ENCODE measurements at places on chromosomes 4 and X.

DNA sequence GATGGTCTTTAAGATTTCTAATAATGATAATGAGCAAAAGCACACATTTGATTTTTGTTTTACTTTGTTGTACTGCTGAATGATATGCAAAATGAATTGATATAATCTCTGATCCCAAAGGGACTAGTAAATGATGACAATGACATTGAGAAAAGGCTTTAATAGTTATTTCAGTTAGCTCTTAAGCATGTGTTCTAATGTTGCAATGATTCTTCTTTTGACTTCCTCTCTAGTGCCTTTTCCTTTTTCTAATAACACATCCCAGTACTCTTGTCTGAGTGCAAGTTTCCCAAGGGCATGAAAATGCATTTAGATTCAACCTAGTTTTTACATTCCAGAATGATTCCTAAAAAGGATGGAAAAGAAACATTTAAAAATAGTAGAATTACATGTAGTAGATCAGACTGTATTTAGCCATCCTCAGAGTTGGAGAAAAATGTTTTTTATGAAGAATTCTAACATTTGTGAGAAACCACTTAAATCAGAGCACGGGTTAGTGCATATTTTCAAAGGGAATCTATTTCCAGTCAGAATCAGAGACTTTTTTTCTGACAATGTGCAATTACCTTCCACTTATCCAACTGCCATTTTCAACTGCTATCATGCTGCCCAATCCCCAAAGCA, 508.8 kb downstream of the C4orf33 start:
- DNase-seq: no peak

GRCh38 chr4:30537456-30537855, 182.7 kb upstream of the PCDH7 start:
- no peak for DNase-seq

GRCh38 chrX:39822133-39822748, 275.5 kb downstream of the BCOR start:
- no peak for DNase-seq

DNA sequence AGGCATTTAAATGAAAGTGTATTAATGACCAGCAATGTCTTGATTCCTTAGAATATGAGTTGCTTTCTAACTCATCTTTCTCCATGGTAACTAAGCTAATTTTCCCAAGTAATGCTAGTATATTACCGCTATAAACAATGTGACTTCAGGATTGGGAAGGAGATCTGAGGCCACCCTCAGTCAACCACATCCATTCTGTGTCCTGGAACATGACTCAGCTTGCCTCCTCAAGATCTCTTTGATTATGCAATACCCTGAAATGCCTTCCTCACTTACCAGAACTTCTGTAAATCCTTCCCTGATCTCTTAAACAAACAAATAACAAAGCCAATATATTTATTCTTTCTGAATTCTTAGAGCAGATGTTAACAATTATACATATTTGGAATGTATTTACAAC, 1495.5 kb downstream of the PCDH18 start:
- DNase-seq: no peak

DNA sequence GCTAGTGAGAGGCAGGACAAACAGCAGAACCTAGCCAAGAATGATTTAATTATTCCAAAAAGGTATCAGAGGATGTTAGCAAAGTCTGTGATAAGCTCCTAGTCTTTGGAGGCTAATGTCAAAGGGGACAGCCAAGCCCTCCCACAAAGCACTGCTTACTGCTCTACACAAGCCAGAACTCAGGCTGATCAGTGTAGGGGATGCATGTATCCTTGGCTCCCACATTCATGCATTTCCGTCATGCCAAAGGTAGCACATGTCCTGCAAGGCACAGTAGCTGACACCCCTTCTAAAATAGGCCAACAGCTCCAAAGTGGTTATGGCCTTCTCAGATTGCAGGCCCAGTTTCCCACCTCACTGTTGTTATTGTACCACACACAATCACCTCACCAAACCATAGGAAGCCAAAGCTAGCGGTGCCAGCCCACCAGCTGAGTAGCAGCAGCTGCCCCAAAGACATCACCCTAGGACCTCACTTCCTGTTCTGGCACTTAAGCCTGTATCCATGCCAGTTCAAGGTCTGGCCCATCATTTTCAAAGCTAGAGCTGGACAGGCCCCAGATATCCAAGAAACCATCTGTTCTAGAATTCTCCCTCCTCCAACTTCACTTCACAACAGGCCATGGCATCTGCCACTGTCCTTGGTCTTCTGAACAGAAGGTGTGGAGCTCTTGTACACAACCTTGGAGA, 40.9 kb downstream of the TSPAN5 start:
- no peak for DNase-seq

DNA sequence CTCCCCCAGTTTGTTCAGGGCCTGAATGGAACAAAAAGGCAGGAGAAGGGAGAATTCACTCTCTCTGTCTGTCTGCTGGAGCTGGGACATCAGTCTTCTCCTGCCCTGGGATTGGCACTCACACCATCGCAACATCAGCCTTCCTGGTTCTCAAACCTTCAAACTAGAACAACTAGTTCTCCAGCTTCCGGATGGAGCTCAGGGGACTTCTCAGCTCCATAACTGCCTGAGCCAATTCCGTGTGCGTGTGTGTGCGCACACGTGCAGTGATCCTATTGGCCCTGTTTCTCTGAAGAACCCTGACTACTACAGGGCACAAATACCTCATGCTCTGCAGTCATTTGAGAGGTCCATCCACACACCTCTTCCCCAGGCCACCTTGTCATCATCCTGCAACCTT, 18.7 kb upstream of the MAN2B2 start:
- no peak for DNase-seq

- no peak for DNase-seq
Observed at GRCh38 chrX:41734530-41734929, 10.5 kb downstream of the GPR82 start.

- peak; percentile 53 for DNase-seq
Observed at GRCh38 chr4:6674500-6675149, 19.1 kb upstream of the S100P start.

- DNase-seq: no peak
Observed at GRCh38 chr4:6047130-6047673, 29.0 kb upstream of the C4orf50 start.
